GM06990 (cell line): ENCODE measurements at places on chromosomes 12 and 14.

- no peak for DNase-seq
Observed at GRCh38 chr14:98742001-98742400, 530.0 kb downstream of the BCL11B start.

GRCh38 chr12:56010111-56010570, 10.7 kb upstream of the IKZF4 start:
- DNase-seq = no peak

GRCh38 chr12:121561009-121561395, 19.8 kb downstream of the KDM2B start:
- DNase-seq = no peak

GRCh38 chr12:9760120-9760519, 581 bp downstream of the CD69 start:
- no peak for DNase-seq

DNA sequence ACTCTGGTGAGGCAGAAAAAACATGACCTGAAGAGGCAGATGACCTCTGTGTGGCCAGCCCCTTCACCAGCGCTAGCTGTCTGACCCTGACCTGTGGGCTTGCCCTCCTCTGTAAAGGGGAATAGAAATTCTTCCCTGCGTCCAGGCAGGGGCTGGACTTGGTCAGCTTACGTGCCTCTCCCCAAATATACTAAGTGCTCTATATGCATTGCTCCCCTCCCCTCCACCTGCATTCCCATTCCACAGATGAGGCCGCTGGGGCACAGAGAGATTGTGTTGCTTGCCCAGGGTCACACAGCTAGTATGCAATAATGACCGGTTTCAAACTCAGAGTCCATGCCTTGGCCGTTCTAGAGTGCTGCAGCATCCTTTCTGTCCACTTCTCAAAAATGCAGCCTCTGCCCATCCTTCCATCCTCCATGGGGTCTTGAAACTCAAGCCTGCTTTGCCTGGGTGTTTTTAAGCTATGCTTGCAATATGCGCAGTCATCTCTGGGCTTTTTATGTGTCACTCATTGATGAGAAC, 303.9 kb downstream of the CACNA1C start:
- no peak for DNase-seq

DNA sequence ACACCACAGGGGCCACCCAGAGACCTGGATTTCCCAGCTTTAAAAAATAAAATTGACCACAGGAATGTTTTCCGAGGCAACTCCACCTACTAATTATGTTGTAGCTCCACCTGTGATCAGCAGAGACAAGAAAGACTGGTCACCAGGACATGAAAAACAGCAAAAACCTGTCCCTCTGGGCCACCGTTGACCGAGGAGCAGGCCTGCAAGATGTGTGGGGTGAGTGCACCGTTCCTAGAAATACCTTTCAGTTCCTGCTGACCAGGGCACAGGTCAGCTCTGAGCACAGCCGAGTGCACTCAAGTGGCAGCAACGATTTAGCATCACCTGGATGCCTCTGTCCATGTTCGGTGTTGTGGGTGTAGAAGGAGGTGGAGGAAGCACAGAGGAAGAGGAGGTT, 16.9 kb downstream of the FZD10 start:
- DNase-seq = no peak

GRCh38 chr12:97767347-97767746, 304.7 kb downstream of the RMST start:
- DNase-seq = no peak

DNA sequence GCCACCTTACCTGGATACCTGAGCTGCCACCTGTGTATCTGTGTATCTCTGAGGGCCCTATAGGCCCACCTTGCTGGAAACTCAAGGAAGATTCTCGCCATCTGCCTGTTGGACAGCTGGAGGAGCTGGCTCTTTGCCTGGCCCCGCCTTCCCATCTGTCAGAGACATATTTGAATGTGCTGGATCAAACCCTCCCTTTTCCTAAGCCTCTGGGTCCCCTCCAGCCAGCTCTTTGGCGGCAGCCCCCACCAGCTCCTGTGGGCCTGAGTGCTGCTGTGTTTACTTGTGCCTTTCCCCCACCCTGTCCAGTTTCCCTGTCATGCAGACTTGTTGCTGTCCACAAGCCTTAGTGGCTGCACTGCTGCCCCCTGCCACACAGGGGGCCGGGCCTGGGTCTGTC, 55.9 kb upstream of the SRSF5 start:
- no peak for DNase-seq

DNA sequence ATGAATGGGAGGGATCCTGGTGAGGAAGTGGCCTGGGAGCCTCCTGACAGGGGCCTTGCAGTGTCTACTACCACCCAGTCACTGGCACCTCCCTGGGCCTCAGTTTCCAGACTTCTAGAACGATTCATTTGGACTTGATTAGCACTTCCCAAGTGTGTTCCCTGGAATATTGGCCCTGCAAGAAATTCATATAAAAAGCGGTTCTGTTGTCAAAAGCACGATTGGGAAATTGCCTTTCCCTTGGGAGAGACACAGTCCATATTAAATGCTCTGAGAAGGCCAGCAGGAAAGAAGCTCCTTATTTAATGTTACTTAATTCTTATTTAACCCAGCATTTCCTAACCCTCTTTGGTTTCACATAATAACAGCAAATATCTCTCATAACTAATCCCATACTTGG, 61.9 kb downstream of the DRAM1 start:
- DNase-seq = no peak

GRCh38 chr14:56487761-56488160, 91.8 kb upstream of the TMEM260 start:
- no peak for DNase-seq

DNA sequence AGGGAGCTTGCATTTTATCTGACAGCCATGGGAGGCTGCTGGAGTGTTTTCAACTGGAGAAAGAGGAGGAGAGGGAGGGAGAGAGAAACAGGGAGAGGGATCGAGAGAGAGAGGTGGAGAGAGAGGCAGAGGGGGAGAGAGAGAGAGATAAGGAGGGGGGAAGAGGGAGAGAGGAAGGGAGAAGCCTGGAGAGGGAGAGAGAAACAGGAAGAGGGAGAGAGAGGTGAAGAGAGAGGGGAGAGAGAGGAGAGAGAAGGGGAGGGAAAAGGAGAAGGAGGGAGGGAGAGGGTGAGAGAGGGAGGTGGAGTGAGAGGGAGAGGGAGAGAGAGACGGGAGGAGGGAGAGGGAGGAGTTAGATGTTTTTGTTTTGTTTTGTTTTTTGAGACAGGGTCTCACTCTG, 45.6 kb downstream of the DNAH10 start:
- no peak for DNase-seq

DNA sequence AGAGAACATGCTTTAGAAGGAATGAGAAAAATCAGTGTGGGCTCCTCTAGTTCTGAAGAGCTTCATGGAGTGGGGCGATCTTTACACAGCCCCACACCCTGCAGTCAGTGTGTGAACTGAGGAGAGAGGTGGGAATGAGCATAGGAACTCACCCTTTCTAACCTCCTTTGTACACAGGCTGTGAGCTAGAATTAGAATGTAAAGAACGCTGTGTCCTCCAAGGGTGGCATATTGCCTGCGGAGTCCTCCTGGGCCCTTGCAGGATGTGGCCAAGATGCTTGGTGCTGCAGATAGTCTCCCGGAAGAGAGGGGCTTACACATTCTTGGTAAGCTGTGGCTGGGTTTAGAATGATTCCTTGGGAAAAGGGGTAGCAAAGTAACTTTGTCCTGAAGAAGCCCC, 43.9 kb downstream of the NINJ2 start:
- DNase-seq = no peak

- no peak for DNase-seq
Observed at GRCh38 chr12:111438481-111438880, 32.8 kb downstream of the SH2B3 start.

DNA sequence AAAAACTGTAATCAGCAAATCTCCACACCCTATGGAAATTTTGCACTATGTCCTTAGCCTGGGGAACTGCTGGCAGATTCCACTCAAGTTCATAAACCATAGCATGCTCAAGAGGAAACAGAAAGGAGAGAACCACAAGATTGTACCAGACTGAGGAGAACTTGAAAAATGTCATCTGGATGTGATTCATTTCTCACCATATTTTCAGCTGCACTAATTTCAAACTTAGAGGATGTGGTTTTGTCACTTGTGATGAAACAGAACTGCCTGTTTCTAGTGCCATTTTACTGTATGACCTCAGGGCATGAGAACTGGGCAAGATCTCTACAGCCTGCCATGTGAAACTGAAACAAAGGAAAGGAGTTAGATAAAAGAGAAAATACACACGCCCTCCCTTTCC, 1493.1 kb upstream of the FLRT2 start:
- DNase-seq = no peak

GRCh38 chr14:36981832-36982529, 190.4 kb downstream of the SLC25A21 start:
- no peak for DNase-seq

GRCh38 chr12:45203767-45204166, 12.1 kb upstream of the ANO6 start:
- DNase-seq = no peak

DNA sequence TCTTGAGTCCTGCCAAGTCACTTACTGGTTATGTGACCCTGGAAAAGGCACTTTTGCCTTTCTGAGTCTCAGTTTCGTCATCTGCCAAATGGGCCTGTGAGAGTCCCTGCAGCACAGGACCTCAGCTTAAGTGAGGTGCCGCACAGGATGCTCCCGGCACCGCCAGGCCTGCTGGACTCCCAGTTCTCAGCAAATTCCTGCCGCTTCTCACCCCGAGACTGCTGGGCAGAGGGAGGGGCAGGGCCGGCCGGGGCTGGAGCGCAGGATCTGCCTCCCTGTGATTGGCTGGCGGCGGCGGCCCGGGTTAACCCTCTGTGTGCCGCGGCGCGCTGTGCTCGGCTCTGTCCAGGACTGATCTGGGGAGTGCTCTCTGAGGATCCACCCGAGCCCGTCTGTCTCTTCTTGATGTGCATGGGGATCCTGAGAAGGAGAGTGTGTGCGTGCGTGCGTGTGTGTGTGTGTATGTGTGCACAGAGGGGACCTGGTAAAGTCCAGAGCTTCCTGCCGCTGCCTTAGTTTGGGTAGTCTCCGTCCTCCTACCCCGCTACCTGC, 8.6 kb downstream of the SETD1B start:
- DNase-seq = no peak

DNA sequence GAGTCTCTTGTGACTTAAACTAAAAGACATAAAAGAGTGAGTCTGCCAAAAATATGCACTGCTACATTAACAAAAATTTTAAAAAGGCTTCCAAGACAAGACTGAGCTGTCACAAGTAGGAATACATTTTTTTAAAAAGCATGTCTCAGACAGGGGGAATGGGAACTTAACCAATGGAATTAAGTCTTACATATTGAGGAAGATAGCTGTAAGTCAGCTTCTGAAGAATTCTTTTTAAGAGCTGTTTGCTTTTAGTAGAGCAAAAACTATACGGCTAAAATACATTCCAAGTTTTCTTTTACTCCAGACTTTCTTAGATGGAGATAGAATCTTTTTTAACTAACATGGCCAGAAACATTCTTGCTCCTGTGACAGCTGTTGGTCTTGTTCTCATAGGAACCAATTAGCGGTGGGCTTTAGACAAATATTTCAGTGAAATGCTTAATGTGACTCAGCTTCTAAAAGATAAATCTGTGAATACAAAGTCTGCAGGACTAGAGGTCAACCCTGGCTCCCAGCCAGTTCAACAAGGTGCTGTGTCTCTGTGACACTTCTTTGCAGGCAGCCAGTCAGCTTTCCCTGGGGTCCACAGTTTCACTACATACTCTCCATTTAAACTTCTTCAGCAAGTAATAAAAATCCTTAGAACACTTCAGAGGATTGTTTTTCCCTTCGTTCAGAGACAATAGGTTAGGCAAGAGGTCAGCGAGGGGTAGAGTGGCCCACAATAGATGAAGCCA, 187.6 kb downstream of the NAV3 start:
- DNase-seq = no peak

DNA sequence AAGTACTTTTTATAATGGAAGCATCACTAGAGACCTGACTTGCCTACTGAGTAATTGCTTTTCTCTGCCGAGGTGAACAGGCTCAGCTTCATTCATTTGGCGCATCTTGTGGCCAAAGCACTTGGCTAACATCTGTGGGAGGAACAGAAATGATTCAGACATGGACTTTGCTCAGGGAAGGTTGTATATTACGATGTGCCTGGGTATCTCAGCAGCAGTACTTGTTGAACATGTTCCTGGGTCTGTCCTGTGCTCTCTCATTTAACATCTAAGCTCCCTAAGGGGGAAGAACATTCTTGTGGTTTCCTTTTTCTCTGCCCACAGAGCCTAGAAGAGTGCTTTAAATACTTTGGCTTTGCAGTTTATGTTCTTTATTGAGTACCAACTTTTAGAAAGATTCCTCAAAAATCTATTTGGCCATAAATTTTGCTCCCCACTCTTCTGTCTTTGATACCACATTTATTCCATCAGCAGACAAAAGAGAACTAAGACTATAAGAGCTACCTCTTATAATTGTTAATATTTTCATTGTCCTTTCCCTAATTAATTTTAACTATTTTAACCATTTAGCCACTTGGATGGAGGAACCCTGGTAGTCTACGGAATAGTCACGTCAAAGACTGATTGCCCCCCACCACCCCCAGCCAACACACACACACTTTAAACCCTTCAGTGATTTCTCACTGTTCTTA, 101.2 kb upstream of the EGLN3 start:
- no peak for DNase-seq

GRCh38 chr14:52724360-52724644, 5.7 kb upstream of the STYX start:
- no peak for DNase-seq

DNA sequence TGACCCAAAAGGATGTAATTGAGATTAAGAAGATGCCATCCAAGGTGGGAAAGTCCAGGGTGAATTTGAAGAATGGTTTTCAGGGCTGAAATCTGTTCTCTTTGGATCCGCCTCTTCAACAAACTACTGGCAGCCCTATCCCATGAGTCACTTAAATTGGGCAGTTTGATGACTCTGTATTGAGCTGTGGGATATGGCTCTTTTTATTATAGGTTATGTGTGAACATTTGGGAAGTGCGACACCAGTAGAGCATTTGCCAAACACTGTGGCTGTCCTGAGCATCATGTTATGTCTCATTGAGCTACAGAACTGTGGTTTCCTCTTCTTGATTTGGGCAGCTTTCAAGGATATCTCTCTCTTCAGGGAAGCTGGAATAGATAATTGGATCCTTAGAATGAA, 22.3 kb downstream of the IFT43 start:
- no peak for DNase-seq

- DNase-seq = no peak
Observed at GRCh38 chr12:116591855-116592637, 32.9 kb downstream of the MAP1LC3B2 start.
